GM12864 (cell line): ENCODE measurements at places on chromosomes 1 and 21.

DNA sequence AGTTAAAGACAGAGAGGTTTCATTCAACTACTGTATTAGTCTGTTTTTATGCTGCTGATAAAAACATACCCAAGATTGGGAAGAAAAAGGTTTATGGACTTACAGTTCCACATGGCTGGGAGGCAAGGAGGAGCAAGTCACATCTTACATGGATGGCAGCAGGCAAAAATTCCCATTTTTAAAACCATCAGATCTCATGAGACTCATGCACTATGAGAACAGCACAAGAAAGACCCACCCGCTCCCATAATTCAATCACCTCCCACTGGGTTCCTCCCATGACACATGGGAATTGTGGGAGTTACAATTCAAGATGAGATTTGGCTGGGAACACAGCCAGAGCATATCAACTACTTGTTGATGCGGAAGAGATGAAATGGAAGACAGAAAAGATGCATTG lies 9.2 kb downstream of the GPR161 start:
- no peak for DNase-seq

GRCh38 chr1:229370601-229371021 lies 27.8 kb upstream of the CCSAP start:
- no peak for DNase-seq

DNA sequence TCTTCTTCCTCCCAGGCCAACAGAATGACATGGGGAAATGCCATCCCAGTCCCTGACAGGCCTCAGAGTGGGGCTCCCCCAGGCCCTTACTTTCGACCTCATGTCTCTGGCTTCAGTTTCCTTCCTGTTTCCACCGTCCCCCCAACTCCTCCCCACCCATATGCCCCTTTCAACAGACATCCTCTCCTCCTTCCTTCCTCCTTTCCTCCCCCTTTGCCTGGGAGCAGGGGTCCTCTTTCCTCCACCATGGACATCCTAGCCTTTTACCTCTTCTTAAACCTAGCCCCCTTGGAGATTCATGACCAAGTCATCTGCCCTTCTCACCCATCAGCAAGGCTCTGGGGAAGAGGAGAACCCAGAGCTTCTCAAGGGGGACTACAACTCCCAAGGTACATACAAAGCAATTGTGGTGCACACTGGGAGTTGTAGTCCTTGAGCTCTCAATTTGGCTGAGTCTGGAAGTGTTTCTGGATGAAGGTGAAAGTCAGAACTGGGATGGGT lies 4.0 kb downstream of the ZBTB7B start:
- DNase-seq, result no peak

- no peak for DNase-seq
Observed at GRCh38 chr21:33936301-33937038, 20.9 kb upstream of the ATP5PO start.

DNA sequence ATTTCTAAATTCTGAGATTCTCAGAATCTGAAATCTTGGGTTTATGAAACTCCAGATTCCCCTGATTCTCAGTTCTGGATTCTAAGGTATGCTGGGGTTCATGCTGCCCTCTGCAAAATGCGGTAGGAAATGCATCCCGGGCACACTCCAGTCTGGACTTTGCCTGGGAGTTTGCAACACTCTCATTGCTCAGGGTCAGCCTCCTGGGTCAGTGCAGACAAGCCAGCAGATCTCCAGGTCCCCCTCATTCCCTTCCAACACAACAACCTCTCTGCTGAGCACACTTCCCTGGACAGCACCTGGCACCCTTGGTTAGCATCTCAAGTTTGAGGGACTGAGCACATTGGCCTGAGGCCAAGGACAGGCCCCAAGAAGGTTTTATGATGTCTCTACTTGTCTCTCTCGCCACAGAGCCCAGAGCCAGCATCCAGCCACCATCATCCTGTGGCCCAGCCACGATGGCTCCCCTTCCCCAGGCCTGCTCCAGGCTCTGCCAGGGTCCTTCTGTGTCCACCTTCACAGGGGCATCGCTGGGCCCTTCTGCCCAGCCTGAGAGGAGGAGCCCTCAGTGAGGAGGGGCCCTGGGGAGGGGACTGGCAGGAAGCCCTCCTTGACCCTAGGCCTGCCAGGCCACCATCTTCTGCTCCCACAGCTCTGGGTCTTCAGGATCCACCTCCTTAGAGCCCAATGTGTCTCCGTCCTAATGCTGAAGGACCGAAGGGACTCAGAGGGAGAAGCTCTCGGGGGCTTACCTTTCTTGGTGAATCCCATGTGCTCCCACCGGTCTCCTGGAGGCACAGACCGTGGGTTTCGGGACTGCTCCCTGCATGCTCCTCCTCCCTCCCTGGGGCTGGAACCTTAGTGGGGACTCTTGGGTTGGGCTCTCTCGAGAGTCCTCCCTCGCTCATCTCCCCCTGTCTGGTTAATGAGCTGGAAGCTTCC lies 550.7 kb downstream of the PTPRU start:
- no peak for DNase-seq

DNA sequence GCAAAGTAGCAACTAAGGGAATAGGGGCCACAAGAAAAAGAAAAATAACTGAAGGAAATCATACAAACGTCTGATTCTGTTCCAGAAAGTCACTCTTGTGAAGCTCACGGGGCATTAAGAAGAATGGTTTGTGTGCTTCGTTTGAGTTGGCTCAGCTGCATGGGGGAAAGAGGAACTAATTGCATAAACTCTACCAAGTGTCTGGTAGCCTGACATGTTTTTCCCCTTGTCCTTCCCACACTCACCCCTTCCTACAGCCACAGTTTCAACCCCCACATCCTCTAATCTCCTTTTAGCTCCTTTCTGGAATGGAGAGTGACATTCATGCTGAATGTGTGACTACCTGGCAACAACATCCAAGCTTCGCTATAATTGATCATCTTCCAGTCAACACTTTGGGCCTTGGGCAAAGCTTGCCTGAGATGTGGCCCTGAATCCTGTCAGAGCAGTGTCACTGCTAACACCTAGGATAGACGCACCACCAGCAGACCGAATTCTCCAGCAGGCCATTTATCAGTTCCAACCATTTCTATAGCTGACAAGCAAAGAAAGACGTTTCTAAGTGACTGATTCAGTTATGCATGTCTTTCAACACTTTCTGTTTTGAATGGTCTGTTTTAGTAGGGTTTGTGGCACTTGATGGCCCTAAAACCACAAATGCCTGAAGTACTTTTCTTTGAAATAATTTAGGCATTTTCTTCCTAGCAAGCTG lies 439.6 kb downstream of the TTLL7 start:
- no peak for DNase-seq

GRCh38 chr1:50491142-50491541 lies 67.9 kb upstream of the DMRTA2 start:
- DNase-seq, result no peak

- DNase-seq, result peak; percentile 3
Observed at GRCh38 chr21:34579411-34579810, 35.5 kb downstream of the RCAN1 start.

DNA sequence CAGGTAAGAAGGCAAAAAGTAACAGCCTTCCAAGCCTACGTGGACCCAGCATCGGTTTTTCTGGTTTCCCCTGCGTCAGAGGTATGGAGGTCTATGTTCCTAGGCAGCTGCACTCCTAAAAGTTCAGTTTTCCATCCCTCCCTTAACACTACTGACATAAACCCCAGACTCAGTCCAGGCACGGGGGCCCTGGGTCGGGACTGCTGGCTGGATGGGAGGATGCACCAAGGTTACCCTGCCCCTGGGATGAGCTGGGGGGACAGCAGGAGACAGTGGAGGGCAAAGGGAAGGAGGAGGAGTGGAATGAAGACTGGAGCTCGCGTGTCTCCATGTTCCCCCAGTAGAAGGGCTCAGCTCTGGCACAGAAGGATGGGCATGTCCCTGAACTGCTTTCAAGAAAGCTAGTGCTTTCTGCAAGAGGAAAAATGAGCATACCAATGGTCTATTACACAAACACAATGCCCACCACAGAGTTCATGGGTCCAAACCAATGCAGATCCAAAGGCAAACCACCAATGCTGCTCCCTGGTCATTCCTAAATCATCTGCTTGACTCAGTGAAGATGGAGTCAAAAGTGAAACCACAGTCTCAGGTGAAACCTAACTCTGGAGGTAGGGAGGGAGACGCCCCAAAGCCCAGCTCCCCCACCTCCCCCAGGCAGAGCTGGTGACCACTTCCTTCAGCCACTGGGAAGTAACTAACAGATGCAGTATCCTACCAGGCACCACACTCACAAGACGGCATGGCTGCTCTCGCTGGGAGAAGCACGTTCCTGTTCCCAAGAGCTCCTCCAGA lies 54.9 kb downstream of the CD46 start:
- DNase-seq, result no peak

DNA sequence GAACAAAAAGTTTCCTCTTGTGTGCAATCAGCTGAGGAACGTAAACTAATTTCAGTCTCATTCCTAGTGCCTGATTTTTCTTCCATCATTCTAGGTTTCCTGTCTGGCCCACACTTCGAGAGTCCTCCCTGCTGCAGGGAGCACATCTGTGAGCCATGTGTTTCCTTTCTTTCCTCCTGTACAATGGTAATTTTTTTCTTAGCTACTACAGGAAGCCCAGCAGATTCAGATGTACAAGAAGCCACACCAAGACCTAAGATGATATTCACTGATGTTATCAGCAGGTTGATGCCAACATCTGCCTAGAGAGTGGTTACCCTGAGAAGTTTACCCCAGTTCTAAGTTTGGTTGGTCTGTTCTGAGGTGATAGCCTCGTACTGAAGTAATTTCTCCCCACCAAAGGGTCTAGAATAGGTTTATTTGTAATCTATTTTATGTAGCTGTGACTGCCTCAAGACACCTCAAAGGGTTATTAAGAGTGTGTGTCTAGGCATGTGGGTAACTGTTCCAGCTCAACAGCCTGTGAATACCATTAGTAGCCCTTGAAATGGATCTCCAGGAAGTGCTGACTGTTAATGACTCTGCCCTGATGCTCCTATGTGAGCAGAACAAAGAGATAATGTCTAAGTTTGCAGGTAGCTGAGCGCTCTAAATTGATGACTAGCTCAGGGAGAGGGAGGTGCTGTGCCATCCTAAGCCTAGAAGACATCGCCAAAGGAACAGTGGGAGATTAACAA lies 31.7 kb upstream of the CLDN14 start:
- no peak for DNase-seq

DNA sequence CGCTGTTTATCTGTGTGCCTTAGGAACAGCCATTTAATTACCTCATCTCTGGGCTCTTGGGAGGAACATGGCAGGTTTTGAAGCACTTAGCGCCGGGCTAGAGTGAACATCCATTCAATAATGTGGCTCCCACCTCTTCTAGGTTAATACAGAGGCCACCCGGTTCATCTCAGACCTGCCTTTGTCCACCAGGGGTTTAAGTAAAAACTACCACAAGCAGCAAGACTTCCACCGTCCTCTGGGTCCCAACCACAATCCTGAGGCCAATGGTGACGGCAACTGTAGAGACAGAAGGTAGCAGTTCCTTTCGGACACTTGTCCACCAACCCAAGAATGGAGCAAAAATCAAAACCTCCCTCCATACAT lies 924 bp upstream of the DDOST start:
- DNase-seq, result no peak

GRCh38 chr1:8116894-8117264 lies 90.8 kb upstream of the ERRFI1 start:
- DNase-seq, result no peak

DNA sequence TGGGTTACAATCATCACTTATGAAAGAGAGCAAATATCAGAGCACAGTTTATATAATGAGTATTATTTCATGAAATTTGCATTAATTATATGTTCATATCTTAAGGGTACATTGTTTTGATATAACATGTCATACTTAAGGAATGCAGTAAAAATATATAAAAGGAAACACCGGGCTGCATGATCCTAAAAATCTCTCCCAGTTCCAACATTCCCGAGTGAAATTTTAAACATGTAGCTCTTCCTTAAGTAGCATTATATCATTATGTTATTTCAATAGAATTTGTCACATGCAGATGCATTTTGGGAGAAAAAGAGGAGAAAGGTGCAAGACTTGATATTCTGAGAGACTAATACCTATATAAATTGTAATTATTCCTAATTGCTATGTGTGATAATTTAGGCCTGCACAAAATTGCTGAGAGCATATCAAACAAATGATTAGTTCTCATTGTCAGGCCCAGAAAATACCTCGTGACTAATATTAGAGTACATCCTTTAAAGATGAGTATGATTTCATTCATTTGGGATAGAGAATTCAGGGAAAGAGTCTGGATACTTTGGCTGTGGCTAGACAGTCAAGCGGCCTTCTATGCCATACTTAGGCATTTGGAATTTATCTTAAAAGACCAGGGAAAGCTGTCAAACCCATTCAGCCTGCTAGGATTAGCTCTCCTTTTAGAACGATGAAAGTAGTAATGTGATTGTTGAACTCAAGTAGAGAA lies 86.8 kb downstream of the ADGRL2 start:
- DNase-seq, result no peak

GRCh38 chr21:42395905-42396651 lies at the start of gene TMPRSS3:
Gene TMPRSS3 (minus strand): TSS chr21:42396052. CDS start chr21:42395417, 635 bp downstream.
- no peak for DNase-seq

DNA sequence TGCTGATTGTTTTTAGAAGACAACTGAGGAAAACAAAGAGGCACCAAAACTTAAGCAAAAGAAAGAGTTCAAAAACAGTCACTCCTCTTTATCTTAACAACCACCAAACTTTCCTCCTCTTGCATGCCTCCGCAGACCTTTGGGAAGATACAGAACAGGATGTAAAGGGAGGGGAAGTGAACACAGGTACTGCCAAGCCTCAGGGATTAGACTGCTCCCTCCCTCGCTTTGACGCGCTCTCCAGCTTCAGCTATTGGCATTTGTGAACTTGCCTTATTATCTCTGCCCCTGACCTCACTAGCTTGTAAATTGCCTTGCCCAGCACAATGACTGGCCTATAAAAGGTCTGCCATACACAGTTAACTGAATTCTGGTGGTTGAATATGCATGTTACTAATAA lies 4.8 kb upstream of the SRP9 start:
- no peak for DNase-seq

GRCh38 chr1:9882296-9882944 lies 27.6 kb downstream of the CTNNBIP1 start:
- no peak for DNase-seq

- no peak for DNase-seq
Observed at GRCh38 chr1:234148816-234149215, 224.4 kb upstream of the COA6 start.

- DNase-seq, result peak; percentile 8
Observed at GRCh38 chr1:98794196-98794886, 132.8 kb downstream of the SNX7 start.

DNA sequence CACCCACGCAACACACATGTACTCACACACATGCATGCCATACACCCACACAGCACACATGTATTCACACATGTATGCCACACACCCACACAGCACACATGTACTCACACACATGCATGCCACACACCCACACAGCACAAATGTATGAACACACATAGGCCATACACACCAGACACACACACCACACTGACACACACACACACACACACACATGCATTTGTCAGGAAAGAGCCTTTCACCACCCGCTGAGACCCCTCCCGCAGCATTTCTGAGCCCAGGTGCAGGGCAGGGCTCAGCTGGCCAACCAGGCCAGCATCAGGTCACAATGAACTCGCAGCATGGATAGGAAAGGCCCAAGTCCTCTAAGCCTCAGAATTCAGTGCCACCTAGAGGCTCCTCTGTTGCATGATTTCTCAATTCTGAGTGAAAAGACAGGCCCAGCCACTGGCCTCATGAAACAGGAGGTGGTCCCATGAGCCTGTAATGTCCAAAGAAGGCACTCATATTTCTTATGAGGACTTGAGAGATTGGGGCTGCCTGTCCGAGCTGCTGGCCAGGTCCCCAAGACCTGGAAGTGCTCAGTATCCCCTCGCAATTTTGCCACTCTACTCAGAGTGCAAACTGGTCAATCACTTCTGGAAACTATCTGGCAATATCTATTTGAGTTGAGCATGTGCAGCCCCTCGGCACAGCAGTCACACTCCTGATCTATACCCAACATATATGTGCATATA lies 57.3 kb downstream of the PSMG1 start:
- DNase-seq, result no peak

GRCh38 chr1:111476761-111477309 lies 3.1 kb downstream of the C1orf162 start:
- peak; percentile 36 for DNase-seq
